Left hindlimb (tissue), 1 donor: ENCODE measurements at places on chromosomes 6 and 20.

- DNase-seq: no peak
Measured at GRCh38 chr20:17228624-17229061, 1.8 kb downstream of the PCSK2 start.

- DNase-seq: no peak
Measured at GRCh38 chr6:154986787-154987235, 8.3 kb upstream of the TIAM2 start.

DNA sequence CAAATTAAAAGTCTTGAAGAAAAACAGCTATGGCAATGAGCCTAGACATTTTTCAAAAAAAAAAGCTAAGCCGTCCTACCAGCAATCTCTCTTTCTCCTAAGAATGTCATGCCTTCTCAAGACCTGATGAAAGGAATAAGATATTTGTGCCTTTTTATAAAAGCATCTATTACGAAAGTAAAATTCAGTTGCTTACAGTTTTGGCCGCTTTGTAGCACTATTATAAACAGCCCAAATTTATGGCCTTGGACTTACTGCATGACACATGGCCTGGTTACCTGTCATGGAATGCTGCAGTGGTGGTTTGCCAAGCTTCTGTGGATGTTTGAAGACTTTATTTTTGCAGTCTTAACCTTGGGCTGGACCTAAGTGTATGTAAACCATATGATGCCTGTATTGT is 22.2 kb upstream of the VAPB start:
- DNase-seq: no peak

- no peak for DNase-seq
Measured at GRCh38 chr20:63327231-63327745, 33.9 kb downstream of the CHRNA4 start.

GRCh38 chr20:59062081-59062480 is 19.5 kb upstream of the PRELID3B start:
- DNase-seq: no peak

DNA sequence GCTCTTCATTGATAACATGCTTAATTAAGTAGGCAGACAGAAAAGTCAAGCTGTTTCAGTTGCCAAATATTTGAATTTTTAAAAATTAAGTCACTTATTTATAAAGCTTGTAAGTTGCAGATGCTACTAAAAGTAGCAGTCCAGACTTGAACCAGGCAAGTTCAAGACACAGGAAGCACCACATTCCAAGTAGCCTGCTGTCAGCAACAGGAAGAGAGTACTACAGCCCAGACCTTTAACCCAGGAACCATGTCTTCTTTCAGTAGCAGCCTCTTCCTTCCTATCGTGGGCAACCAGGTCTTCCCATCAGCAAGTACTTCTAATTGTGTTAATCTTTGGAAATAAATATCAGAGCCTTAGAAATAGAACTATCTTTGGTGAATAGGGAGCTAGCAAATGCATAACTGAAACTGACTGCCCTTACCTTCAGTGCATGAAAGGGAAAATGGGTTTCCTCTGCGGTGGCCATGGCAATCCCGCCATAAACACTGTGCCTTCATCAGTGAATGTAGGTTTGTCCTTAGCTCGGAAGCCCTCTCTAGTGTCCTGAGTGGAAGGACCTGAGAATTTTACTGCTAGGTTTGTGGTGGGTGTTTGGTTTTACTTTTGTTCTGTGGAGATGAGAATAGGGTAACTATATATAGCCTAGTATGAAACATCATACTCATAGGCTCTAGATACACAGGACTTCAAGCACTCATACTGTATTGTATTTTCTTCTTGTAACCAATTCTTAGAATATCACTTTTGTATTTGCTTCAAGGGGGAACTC is 95.6 kb downstream of the SYCP2 start:
- no peak for DNase-seq

DNA sequence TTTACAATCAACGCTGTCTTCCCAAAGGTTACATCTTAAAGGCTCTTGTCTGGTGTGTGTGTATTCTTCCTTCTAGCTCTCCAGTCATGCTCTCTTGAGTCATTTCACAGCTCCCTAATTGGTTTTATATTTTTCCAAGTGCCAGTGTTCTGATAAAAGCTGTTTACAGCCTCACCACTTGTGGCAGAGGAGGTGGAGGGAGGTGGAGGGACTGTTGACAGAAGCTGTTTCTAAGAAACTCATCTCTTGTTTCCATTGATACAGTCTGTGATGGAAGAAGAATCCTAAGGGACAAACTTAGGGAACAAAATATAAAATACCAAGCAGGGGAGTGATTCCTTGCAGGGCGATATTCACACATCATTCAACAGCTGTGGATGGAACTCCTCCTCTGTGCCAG is 64.0 kb downstream of the QRSL1 start:
- no peak for DNase-seq

DNA sequence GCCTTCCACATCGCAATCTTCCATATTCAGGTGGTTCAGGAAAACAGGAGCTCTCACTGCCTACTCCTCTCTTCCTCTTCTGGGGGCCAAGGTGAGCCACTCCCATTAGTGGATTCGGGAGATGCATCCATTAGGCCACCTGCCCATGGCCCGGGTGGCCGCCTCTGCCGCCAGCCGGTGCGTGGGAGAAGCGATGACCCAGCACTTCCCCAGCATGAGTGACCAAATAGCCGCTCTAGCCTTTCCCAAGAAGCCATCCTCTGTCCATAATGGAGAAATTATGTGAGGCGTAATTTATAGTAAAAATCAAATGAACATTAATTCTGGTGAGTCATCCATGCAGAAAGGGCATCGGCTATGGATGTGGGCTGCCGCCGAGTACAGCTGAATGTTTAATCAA is 39.4 kb downstream of the GNAS-AS1 start:
- no peak for DNase-seq

DNA sequence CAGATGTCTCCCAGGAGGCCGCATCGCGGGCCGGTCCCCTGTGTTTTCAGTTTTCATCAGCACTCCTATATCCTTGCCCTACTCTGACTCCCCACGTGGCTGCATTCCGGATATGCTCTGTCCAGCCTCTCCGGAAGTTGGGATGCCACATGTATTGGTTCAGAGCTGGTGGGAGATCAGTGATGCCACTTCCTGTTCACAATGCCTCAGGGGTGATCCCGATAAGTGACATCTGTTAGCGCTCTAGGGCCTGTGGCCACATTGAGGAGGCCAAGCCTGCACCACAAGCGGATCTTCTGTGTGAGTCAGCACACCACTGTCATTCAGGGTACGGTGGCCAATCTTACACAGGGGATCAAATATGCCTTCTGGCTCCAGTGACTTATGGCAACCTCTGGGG is 57.8 kb downstream of the PPP1R3G start:
- DNase-seq: no peak

GRCh38 chr6:111730864-111731263 is 125.2 kb upstream of the TRAF3IP2 start:
- no peak for DNase-seq
